Cerebellum (tissue), 4 donors: ENCODE measurements at places on chromosomes 12 and 14. TPM values are rescaled to one million over a fixed set of nuclear protein-coding genes. Genes with fewer than 3 reads are reported as not detected.

The MPHOSPH9 gene
- total RNA-seq, result 95.9 TPM

GRCh38 chr12:53567961-53568808 is 58.0 kb downstream of the ATF7 start:
- no peak for DNase-seq

The POTEM gene
- not detected for total RNA-seq

DNA sequence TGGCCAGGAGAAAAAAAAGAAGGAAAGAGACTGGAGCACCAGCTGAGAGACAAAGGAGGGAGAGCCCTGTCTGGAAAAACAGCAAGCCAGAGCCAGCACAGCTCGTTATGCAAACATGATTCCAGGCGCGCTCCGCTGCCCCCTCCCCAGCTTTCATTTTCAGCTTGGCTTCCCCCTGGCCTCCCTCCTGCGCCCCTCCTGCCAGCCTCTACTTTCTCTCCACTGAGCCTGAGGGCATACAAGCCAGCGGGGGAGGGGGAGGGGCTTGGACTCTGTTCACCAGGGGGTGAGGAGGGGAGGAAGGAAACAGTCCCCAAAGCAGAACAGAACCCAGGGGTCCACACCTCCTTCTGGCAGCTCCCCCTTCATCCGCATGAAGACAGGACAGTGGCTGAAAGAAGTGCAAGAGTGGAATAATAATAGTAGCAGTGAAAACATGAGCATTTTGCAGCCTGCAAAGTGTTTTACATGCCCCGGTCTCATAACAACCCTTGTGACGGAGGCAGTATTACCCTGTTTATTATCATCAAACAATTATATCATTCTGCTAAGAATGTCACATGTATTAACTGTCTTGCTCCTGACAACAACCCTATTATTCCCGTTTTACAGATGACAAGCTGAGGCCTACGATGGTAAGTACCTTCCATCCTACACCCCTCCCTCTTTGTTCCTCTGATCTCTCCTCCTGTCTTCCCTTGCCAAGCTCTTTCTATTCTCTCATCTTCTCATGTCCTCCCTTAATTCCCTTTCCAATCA is 24.2 kb downstream of the SMUG1 start:
- DNase-seq, result no peak

The KRT86 gene
- not detected for total RNA-seq

GRCh38 chr14:102927878-102928411 is 5.5 kb downstream of the AMN start:
- DNase-seq, result no peak

- DNase-seq, result no peak
Measured at GRCh38 chr12:26595806-26596205, 237.2 kb downstream of the ITPR2 start.

The RHOJ gene
- 16.2 TPM for total RNA-seq

- no peak for DNase-seq
Measured at GRCh38 chr12:5094986-5095385, 51.3 kb downstream of the KCNA5 start.

DNA sequence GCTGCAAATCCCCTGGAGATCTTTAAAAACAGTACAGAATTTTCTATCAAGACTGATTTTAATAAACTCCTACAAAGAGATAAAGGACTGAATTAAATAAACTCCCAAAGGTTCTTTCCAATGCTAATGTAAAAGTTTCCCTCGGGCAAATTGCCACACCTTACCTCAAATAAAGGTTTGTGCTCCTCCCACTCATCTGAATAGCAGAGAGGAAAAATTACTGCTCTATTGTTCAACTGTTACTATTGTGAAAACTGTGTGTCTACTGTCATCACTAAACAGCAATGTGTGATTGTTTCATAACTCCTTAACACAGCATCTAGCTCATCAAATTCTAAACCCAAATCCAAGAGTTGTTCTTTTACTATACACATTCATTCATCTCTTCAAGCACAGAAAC is 3.2 kb downstream of the SPTLC2 start:
- no peak for DNase-seq

The SLC5A8 gene
- total RNA-seq, result 3.1 TPM

The SLCO1B1 gene
- total RNA-seq, result not detected

GRCh38 chr12:11752403-11753149 is 103.1 kb downstream of the ETV6 start:
- DNase-seq, result no peak

The SIX6 gene
- not detected for total RNA-seq

DNA sequence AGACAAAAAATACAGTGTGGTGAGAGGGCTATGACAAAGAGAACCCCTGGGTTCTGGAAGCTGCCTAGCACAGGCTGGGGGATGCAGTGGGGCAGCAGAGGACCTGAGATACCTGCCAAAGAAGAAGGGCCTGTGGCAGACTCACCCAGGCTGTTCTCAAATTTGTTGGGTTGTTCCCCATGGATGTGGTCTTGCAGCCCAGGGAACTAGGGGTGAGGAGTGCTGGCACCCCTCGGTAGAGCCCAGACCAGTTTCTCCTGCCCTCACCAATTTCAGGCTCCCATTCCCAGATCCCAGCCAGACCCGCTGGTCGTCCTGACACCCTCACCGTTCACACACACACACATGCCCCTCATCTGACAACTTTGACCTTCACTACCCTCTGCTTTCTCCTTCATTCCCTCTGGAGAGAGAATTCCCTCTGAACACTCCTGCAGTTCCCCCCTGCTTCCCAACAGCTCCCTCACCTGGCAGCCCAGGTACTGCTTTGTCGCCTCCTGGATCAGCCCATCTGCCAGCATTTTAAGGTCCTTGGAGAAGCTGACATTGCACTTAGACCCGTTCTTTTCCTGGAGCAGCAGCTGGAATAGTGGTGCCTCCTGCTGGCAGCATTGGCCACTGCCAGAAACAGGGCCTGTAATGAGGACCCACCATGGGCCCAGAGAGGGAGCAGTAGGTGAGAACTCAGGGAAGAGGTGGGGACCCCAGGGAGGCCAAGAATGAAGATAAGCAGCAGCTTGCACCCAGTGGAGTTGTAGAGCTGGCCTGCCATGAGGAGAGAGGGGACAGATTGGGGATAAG is 5.9 kb upstream of the GDF11 start:
- no peak for DNase-seq

GRCh38 chr12:42262271-42262670 is 24.2 kb upstream of the YAF2 start:
- DNase-seq, result no peak

The ZFHX2 gene
- 4.2 TPM for total RNA-seq

DNA sequence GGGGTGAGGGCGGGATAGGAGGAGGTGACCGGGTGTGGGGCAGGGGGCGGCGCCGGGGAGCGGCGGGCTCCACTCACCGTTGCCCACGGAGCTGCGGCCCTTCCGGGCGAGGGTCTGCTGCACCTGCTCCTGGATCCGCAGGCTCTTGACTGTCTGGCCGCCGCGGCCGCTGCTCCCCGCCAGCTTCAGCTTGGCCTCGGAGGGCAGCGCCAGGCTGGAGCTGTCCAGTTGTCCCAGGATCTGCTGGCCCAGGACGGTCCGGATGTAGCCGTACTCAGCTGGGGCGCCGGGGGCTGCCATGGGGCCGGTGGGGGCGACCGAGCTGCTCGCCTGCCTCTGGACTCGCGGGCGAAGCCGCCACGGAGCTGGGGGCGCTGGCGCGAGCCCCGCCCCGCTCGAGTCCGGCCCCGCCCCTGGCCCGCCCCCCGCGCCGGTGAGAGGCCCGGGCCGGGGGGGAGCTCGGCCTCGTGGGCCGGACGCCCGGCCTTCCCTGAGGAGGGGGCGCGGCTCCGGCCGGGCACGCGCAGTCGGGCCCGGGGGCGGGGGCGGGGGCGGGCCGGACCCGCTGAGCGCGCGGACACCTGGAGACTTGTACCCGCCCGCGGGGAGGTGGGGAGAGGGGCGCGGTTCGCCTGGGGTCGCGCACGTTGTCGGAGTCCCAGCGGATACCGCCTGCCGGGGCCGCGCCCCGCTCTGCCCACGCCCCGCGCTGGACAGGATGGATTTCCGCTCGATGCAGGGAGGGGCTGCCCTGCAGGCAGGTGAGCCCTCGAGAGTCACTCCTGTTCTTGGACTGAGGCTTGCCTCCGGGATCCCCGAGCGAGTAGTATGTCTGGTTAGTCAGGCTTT is at the start of gene PKP2:
PKP2 (minus strand) TSS at position 346 of the 849 bp plus-strand sequence; CDS start at position 300, 46 bp downstream.
- peak; percentile 76 for DNase-seq

GRCh38 chr12:6772726-6773589 is 638 bp downstream of the LAG3 start:
- no peak for DNase-seq

- no peak for DNase-seq
Measured at GRCh38 chr14:47674148-47674542, 1.3 kb downstream of the MDGA2 start.

DNA sequence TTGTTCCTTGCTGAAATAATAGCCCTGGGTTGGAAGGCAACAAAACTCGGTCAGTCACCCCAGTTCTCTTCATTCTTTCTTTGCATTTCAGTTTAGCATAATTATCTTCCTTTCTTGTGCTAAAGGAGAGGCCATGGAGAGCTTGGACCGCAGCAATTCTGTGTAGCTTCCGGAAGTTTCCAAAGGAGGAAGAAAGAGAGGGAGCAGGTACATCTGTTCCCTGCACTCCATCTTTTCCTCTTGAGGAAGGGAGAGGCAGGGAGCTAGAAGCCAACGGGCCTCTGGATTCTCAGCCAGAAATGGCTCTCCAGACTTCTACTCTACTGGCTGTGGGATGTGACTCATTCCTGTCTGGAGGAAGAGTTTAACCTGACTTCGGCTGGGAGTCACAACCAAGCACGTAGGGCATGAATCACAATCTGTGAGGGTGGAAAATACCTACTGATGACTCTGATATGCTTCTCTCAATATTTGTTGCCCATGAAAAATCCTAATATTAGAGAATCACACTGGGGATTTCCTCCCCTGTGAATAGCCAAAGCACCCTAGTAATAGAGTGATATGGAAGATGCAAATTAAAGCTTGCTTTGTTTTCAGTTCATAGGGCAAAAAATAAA is 17.0 kb downstream of the ANO6 start:
- no peak for DNase-seq

- no peak for DNase-seq
Measured at GRCh38 chr12:32659908-32660440, 19.1 kb upstream of the DNM1L start.

The SOCS4 gene
- total RNA-seq, result 37.2 TPM

GRCh38 chr14:75331471-75331870 is 52.8 kb downstream of the FOS start:
- no peak for DNase-seq

DNA sequence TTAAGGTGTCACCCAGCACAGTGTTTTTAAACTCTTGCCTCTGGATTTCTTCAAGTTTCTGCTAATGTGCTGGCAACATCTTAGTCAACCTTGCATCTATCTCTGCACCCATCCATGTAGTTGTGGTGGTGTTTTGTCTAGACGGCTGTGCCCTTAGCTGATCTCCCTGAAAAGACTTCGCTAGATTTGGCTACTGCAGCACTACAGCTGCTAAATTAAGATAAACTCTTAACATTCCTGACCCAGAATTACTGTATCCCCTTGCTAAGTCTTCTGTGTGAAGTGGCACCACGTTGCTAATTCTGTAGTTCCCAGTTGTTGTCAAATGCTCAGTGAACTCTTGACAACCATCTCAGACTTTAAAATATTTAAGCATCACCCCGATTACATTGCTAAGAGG is 66.8 kb downstream of the SRGAP1 start:
- DNase-seq, result no peak

The KRT79 gene
- not detected for total RNA-seq

DNA sequence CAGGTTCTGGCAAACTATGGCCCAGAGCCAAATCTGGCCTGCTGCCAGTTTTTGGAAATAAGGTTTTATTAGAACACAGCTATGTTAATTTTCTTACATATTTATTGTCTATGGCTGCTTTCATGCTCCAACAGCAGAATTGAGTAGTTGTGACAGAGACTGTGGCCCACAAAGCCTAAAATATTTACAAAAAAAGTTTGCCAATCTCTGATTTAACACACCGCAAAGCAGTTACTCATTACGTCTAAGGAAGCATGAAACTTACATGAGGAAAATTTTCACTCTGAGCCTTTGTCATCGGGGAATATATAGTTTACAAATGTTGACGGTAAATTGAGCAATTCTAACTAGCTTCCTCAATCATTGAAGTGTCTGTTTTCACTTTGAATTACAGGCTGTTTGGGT is 96.5 kb downstream of the UNC79 start:
- DNase-seq, result no peak

DNA sequence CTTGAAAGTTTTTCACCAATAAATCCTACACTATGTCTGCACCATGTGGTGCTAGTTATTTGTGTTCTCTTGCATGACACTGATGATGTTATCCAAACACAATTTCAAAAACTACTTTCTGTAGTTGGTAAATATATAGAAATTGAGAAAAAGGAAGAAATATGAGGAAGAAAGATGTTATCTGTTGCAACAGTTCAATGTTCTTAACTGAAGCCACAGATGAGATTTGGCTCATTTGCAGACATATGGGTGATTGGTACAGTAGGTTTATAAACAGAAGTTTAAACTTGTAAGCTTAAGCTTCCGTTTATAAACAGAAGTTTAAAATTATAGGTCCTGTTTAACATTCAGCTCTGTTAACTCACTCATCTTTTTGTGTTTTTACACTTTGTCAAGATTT is at the start of gene CLEC12A:
CLEC12A (plus strand) TSS at position 229 of the 400 bp plus-strand sequence. CDS start 188 bp downstream, outside the sequence.
- DNase-seq, result no peak

The AQP6 gene
- total RNA-seq, result 0.27 TPM
